Renal pelvis (tissue), 12 donors: ENCODE measurements at places on chromosomes 11 and 22. TPM values are rescaled to one million over a fixed set of nuclear protein-coding genes. Genes with fewer than 3 reads are reported as not detected.

DNA sequence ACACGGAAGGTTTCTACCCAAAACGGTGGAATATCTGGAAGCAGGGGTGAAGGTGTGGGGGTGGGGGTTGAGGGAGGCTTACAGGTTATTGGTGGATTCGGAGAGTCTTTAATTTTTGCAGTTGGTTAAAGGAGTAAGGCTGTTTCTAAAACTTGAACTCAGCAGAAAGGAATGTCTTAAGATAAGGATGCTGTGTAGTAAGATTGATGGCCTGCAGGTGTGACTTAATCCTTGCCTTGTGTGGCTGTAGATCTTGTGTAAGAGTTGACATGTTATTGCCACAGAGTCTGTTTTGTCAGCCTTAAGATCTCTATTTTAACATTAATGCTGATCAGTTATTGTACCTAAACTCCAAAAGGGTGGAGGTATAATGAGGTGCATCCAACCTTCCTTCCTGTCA is 16.4 kb upstream of the OR6M1 start:
- peak; percentile 14 for DNase-seq

DNA sequence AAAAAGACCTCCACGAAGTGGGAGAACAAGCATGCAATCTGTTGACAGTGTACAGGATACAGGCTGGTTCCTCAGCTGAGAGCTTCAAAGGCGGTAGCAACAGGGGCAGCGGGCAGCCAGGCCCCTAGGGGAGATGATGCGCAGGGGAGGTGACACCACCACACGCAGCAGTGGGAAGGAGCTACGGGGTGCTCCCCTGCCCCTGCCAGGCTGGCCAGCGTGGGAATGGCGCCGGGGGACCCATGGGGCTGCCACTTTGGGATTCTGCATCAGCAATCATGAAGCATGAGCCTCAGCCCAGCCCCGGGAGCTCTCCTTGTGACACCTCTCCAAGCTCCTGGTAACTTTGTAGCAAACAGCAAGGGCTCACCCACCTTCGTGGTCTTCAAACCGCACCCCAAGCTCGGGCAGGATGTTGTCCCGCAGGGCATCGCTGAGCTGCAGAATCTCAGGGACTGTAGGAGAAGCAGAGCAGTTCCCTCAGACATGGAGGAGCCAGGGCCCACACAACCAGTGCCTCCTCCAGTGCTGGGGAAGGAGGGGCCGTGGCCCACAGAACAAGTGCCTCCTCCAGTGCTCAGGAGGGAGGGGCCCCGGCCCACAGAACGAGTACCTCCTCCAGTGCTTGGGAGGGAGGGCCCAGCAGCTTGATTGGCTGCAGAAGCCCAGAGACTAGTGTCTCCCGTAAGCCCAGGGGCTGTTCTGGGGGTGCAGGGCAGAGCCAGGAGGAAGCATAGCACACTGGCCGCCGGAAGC is 14.6 kb upstream of the NAP1L4 start:
- DNase-seq, result no peak

DNA sequence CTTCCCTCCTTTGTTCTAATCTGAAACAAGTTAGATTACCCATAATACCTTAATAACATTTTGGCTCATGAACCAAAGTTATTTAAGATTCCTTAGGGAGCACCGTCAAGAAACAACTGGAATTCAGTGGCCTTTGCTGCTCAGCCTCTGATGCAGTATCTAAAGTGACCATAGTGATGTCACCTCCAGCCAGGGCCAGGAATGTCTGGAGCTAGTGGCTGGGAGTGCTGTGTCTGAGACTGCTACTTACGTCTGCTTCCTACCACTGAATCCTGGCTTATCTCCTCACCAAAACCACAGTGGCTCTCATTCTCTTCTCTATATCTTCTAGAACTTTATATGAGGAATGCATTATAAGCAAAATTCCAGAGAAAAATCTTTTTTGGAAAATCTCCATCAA is 658.0 kb downstream of the DLG2 start:
- DNase-seq, result no peak

The SMIM35 gene
- polyA plus RNA-seq, result 0.09 TPM

The APOA4 gene
- polyA plus RNA-seq, result not detected

GRCh38 chr22:20271114-20271994 is 3.2 kb upstream of the RTN4R start:
- no peak for DNase-seq

DNA sequence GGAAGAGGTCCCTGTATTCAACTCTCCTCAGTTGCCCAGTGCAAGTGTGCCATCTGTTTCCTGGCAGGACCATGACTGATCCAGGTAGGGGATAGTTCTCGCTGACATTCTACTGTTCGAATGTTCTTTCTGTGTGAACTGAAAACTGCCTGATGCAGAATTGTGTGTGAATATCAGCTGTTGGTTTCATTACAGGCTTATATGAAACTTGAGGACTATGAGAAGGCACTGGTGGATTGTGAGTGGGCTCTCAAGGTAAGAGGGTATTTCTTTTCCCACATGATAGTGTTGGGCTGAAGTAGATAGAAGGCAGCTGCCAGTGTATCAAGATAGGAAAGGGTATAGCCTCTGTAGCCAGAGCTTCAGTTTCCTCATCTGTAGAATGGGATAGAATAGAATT is 15.3 kb downstream of the TTC12 start:
- no peak for DNase-seq

The OR8D4 gene
- not detected for polyA plus RNA-seq

The CYB5R2 gene
- 32.2 TPM for polyA plus RNA-seq

- no peak for DNase-seq
Observed at GRCh38 chr11:114025329-114025907, 34.1 kb upstream of the ZBTB16 start.

GRCh38 chr22:35638410-35638809 is 9.8 kb upstream of the APOL6 start:
- no peak for DNase-seq

DNA sequence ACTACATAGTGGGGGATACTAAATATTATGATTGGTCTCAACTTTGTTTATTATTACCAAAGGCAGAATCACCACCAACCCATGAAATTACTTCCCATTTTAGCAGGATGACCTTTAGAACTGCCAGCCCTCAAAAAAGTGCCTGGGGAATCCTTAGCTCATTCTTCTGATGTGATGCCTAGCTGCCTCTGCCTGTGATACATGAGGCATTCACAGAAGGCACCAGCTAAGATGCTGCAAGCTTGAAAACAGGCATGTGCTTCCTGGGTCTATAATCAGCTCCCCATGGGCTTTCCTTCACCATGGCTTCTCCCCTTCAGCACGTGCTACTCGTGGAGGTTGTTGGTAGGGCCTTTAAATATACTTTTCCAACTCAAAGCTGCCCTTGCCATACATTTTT is 50.4 kb upstream of the ARHGAP20 start:
- no peak for DNase-seq

The KCNA4 gene
- polyA plus RNA-seq, result 0.12 TPM

DNA sequence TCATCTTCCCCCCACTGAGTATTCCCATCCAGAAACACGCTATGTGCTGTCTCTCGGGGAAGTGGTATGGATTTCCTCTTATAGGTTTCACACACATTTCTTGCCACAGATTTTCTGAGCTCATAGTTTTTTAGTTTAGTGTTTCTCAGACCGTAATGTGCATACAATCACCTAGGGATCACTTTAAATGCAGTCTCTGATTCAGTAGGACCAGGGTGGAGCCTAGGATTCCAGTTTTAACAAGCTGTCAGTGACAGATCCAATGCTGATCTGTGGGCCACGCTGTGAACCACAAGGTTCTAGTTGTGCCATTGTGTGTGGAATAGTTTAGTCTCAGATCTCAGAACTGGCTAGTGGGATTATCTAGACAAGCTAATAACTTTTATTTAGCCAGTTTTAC is 23.7 kb upstream of the CXCR5 start:
- DNase-seq, result no peak

DNA sequence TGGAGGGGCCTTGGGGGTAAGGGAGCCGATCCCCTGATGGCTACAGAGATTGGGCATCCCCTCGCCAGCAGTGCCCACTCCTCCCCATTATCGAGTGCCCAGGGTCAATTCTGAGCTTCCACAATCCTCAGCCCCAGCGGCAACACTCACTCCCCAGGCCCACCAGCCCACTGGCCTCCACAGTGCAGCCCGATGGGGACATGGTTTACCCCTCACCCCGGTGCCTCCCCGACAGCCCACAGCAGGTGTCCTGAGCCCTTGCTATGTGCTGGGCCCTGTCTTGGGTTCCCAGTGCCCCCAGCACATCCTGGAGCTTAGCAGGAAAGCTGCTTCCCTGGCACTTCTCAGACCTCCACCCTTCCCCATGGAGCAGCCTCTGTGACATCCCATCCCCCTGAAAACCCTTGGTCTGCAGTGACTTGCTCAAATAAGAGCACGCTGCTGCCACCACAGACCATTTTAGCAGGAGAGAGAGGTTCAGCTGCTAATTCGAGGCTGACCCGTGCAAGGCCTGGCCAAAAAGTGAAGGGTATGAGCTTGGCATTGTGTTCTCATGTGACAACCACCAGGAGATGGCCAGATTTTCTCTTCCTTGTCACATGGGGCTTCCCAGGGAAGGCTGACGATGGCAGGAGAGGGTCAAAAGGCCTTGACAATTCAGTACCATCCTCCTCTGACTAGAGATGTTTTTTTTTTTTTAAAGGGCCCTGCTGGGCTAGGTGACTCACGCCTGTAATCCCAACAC is 23.6 kb downstream of the KCNJ4 start:
- no peak for DNase-seq

DNA sequence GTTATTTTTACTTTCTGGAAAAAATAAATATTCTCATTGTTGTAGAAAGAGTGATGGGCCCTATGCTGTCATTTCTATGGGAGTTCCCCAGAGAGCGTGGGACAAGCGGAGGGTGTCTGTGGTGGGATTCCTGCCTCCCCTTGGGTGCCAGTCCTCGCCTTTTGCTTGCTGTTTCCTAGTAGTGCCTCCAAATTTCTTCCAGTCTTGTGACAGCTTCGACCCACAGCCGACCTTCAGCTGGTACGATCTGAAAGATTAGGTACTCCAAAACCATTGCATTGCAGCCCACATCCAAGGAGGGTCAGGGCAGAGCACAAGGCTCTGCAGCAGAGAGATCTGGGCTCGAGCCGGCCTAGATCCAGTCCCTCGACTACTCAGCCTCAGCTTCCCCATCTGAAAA is 58.9 kb upstream of the EMID1 start:
- no peak for DNase-seq

- DNase-seq, result peak; percentile 26
Observed at GRCh38 chr11:88508759-88509581, 171.4 kb upstream of the CTSC start.

GRCh38 chr22:18116634-18117033 is 6.0 kb downstream of the TUBA8 start:
- DNase-seq, result no peak

The RSF1 gene
- polyA plus RNA-seq, result 67.7 TPM

The TREH gene
- 2.6 TPM for polyA plus RNA-seq

GRCh38 chr11:66334605-66335442 is 1.4 kb downstream of the RIN1 start:
- no peak for DNase-seq

GRCh38 chr11:64384981-64385944 is 26.3 kb downstream of the RPS6KA4 start:
- no peak for DNase-seq

The ACTN3 gene
- polyA plus RNA-seq, result 0.43 TPM

The LBHD1 gene
- 10.6 TPM for polyA plus RNA-seq

DNA sequence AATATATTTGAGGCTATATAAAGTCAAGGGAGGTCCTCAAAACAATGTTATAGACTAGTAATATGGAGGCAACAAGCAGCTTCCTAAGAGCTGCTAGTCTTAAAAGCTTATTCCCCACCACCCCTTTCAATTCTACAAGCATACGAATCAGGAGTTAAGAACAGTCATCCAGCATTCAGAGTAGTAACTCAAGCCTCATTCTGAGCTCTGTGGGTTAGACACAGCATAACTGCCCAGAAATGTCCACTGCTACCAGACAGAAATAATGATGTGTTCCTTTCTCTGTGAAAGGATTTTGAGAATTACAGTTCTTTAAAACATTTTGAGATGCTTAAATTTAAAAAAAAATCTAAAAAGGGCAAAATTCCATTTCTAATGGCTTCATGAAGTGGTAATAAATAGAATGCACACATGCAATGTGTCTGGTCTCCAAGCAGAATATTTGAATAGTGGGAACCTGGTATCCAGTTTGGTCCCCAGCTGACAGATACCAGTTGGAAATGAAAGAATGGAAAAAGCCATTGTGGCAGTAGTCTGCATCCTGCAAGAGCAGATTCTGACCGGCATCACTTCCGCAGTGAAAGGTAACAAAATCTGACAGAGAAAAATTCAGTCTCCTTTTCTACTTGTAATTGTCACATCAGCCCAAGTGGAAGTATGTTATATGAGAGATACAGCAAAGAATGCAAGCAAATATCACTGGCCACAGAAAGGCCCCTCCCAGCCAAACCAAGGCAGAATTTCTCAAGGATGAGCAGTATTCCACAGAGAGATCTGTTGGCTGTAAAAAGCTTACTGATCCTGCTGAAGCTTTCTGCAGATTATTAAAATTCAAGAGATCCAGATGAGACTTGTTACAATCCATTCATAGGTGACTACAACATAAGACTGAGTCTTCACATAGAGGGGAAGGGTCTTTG is 310.8 kb upstream of the PITPNB start:
- no peak for DNase-seq

DNA sequence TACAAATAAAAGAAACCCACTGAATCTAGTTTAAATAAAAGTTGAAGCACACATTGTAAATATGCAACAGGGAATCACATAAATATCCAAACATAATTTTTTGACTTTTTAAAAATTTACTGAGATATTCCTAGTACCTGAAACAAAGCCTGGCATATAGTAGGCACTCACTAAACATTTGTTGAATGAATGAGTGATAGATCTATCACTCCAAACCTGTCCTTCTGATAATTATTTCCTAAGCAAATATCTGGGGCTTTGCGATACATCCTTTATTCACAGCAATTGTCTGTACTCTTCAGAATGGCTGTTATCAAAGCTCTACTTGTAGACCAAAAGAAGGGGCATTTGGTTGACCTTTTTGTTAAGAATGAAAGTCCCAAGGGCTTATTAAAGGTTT is 2.6 kb upstream of the PSMA1 start:
- DNase-seq, result no peak

- no peak for DNase-seq
Observed at GRCh38 chr11:77728203-77728786, 90.7 kb upstream of the CLNS1A start.

The APOA5 gene
- not detected for polyA plus RNA-seq

DNA sequence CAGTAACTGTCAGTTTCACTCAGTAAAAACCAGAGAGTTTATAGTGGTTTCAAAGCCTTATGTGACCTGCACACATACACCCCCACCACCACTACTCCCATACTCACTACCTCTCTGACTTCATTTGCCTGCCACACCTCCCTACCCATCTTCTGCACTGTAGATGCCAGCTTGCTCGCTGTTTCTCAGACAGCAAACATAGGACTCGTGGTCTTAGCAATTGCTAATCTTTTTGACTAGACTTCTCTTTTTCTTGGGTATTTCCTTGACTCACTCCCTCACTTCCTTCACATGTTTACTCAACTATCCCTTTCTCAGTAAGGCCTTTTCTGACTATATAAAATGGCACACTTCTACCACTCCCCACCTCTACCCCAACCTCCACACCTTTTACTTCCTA is 27.8 kb downstream of the CEP295 start:
- DNase-seq, result no peak
